ENCODE measurements at places on chromosomes 4 and X.

- DNase-seq: no peak
Observed at GRCh38 chrX:136546371-136546781, 14.4 kb downstream of the VGLL1 start.

DNA sequence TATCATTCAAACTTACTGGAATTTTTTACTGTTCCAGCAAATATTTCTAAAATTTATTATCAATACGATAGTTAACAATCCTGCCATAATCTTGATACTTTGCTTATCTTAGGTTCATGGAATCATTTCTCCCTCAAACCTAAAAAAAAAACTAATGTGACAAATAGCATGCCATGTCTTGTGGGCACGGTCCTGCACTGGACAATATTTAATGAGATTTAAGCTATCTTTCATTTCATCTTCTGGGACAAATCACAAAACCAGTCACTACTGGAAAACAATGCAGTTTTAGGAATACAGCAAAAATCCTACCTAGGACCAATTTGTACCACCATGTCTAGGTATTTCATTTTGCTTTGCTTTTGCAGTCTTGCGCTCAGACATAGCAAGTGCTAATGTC, 93.7 kb downstream of the FRYL start:
- DNase-seq: no peak

GRCh38 chrX:40415675-40416074, 165.1 kb upstream of the ATP6AP2 start:
- DNase-seq: no peak

DNA sequence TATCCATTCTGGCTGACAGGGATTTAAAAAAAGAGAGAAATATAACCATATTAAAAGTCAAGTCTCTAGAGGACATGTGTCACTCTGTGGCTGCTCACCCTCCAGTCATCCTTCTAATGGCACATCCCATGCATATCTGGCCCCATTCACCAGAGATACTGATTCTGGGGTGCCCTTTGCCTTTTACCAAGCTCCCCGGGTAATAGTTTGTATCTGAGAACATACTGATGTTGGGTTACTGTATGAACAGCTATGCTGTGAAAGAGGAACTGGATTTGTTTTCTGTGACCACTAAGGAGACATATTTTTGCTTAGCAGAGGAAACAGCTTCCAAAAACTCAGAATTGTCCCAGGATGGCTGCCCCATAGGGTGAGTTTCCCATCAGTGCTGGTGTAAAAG, 56.0 kb downstream of the SAT1 start:
- DNase-seq: no peak

- peak; percentile 31 for DNase-seq
Observed at GRCh38 chrX:35016051-35016450, 73.5 kb downstream of the FAM47B start.

DNA sequence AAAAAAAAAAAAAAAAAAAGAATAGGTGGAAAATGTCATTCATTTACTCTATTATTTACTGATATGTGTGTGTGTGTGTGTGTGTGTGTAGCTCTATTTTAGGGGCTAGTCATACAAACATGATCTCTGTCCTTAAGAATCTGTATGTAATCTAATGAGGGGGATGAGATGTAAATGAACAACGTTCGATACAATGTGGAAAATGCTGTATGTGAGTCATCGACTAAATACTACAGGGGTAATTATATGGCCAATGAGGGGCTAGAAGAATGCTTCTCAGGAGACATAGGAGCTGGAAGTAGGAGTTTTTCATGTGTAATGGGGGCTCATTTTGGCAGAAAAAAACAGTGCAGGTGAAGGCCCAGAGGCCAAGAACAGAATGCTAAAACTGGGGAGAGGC, 41.9 kb downstream of the LEF1 start:
- no peak for DNase-seq

DNA sequence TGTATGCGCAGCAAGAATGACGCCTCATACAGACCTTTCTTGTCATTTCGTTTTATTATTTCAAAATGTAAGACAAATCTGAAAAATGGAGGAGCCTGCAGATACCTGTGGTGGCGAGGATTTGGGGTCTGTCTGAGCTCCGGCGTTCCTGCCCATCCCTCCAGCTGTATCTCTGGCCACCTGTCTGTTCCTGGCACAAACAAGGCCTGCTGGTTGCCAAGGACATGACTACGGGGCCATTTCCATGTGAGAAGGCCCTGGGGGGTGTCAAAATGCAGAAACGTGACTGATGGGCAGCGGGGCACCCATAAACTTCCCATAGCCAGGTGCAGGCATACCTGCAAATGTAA, 591 bp upstream of the TSPAN7 start:
- DNase-seq: no peak

- peak; percentile 19 for DNase-seq
Observed at GRCh38 chr4:76301068-76301774, 5.3 kb upstream of the STBD1 start.

GRCh38 chr4:140153718-140154571, at the start of gene MAML3:
MAML3 (minus strand) TSS chr4:140154184; CDS start chr4:140153327, 857 bp downstream.
- DNase-seq: peak; percentile 98

GRCh38 chr4:67918428-67918827, 34.6 kb upstream of the TMPRSS11D start:
- peak; percentile 38 for DNase-seq

DNA sequence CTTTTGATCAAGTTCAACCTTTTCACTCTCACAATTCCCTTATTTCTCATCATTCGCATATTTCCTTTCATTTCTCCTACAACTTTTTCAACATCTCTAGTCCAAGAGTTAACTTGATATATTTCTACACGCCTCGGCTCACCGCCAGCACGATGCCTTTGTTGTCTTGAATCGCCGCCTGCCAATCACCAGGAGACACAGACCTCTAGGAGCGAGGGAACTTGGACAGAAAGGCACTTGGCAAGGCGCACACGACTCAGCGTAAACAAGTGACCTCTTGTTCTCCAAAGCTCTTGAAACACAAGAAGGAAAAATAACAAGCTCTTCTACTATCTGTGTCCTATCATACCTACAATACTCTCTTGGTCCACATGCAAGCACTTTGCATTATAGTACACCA, 27.1 kb upstream of the RBMX start:
- DNase-seq: no peak

DNA sequence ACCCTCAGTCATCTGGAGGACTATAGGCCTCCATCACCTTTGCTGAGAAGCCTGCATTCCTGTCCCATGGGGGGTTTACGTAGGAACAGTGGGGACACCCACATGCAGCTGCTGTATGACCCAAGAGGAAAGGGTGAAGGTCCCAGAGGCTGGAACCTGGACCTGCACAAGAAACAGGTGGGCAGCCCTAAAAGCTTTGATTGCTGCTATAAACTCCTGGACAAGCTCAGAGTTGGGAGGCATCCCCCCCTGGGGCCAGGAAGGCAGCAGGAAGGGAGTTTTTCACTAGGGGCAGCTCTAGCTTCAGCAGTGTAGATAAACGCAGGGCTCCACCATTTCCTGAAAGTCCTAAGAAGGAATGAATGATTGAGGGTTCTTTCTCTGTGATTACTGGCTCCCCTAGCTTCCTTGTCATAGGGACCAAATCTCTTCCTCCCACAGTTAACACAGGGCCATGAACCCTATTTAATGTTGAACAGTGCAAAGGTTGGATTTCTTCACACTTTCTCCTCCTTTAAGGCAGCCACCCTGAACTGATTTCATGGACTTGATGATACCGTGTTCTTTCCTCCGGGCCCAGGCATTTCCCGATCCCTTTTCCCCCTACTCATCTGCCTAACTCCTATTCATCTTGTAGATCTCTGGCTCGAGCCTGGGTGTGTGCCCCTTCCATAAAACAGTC, 84.2 kb downstream of the CHRNA9 start:
- no peak for DNase-seq
